ENCODE measurements at places on chromosomes 4 and X. TPM values are rescaled to one million over a fixed set of nuclear protein-coding genes. Genes with fewer than 3 reads are reported as not detected.

The ETDC gene
- not detected for total RNA-seq

The CT45A1 gene
- total RNA-seq: not detected

The ADH7 gene
- total RNA-seq: not detected

DNA sequence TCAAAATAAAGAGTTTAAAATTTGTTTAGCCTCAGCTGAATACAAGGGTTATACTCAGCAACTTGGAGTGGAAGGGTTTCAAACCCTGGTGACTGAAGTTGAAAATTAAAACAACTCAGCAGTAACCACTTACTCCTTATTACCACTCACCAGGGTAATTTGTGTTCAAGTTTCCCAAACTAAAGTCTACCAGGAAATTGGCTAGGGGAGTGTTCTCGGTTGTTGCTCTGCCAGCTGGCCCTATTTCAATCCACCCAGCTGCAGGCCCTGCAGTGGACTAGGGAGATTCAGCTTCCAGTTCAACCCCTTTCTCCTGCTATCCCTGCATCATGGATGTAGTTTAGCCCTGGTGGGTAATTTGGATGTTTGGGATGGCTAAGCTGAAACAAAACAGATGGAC is 37.8 kb upstream of the EXOC1L start:
- no peak for DNase-seq

DNA sequence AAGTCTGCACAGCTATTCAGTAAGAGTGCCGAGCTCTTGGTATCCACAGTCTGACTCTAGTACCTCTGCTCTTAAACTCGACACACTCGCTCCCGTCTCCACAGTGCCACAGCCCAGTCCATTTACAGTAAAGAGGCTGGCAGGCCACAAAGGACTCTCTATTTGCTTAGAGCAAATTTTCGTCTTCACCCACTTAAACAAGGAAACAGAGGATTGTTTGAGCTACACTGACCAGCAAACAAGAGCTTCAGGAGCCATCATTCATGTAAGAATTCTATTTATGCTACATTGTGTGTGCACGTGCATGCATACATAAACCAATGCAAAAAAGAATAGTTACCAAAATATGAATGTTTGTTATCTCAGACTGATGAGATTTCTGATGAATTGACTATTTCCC is 290.2 kb downstream of the USP46 start:
- no peak for DNase-seq

DNA sequence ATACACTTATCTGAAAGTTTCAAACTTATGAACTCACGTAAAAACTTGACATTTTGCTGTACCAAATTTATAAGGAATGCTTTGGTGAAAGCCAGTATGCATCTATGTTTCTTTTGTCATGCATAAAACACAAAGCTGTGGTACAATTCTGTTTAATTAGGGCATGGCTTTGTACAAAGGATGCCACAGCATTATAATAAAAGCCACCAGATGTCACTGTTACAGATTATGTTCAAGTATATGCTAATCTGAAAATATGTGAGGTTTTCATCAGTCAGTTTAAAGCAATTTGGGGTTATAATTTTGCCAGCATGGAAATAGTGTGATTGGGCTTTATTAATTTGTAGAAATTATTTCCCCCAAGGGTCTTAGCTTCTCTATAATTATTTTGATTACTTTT is 69.0 kb downstream of the ATOH1 start:
- no peak for DNase-seq

GRCh38 chr4:139826426-139826825 is 160.8 kb downstream of the MGST2 start:
- no peak for DNase-seq
